ENCODE measurements at places on chromosomes 6 and 20.

- no peak for DNase-seq
Observed at GRCh38 chr6:166488076-166488685, 98.3 kb downstream of the RAMACL start.

DNA sequence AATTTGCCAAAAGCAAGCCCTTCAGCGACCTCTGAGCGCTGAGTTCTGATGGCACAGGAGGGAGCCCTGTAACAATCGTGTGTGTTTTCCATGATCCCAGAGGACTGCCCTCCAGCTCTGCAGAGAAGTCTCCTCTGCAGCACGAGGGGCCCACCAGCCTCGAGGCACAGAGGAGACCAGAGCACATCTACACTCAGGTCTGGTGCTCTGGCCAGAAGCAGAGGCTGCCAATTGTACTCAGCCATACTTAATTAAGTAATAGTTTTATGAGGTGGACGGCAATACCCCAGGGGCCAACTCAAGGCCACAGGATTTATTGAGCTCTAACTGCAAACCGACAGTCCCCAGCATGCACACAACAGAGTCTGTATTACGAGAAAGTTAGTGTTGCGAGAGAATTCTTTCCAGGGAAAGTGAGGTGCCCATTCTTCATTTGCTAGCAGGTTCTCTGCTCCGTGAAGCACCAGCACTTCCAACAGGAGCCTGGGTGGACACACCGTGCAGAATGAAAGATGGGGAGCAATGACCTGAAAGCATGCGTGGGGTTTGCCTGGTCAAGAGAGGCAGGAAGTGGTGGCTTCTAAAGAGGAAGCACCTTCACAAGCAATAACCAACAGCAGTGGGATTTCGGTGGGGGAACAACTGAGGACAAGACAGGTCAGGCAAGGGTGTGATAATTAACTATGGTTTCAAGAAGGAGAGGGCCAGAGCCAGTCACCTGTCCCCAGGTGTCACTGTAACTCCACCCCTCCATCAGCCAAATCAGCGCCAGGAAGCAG lies 92.8 kb upstream of the FOXC1 start:
- DNase-seq = no peak

- no peak for DNase-seq
Observed at GRCh38 chr6:3759646-3760232, 8.2 kb upstream of the PXDC1 start.

GRCh38 chr20:46970937-46971630 lies 76.4 kb downstream of the EYA2 start:
- no peak for DNase-seq

GRCh38 chr6:71584712-71585436 lies 296.3 kb downstream of the OGFRL1 start:
- peak; percentile 79 for DNase-seq

- no peak for DNase-seq
Observed at GRCh38 chr6:96610019-96610418, 47.1 kb downstream of the FHL5 start.

DNA sequence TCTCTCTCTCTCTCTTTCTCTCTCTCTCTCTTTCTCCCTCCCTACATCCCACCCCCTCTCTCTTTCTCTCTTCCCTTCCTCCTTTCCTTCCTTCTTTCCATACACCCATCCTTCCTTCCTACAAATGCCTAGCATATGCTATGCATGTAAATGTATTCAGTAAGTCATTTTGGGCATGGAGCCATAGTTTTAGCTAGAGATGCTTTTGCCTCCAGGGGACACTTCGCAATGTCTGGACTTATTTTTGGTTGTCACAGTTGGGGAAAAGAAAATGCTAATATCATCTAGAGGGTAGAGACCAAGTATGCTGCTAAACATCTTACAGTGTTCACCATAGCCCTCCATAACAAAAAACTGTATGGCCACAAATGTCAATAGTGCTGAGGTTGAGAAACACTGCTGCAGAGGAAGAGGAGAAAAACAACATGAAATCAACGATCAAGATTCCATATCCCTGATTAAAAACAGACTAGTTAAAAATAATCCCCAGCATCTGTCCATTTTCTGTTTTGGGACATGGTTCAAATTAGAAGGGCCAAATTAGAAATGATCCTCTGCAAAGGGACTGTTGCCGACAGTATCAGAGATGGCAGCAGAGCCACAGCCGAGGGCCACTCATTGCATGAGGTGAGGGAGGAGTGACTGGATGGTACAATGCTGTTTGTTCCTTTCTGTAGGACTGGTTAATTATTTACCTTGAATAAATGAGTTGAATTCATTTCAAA lies 152.7 kb downstream of the SH3BGRL2 start:
- no peak for DNase-seq

DNA sequence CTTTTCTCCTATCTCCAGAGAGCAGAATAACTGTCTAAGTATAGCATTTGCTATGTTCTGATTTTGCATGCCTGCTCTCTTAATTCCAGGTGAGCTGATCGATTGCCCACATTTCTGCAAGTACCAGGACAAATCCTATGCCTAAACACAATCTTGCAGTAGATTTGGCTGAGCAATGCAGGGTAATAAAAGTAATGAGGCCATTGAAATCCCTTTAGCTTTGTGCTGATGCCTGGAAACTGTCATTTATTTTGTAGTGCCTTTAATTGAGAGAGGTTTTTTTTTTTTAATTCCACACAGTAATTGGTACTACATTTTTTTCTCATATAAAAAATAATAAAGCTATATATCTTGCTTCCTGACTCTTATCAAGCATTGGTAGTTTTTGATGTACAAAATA lies 252.3 kb downstream of the NKAIN2 start:
- no peak for DNase-seq

DNA sequence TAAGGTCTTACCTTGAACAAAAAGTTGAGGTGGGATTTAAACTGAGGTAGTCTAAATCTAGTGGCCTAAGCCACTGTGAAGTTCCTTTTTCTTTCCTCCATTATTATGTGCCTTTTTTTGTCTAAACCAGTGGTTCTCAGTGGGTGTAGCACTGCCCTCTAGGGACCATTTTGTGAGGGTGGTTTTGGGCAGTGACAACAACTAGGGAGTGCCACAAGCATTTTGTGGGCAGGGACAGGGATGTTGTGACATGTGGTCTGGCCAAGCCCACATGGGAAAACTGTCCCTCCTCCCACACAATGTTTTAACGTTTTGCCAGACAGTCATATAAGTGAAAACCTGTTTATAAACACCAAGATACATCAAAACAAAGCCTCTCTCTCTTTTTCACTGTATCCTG lies 899.4 kb upstream of the FLRT3 start:
- no peak for DNase-seq

- DNase-seq = no peak
Observed at GRCh38 chr6:158457616-158458278, 102.1 kb upstream of the TMEM181 start.

- no peak for DNase-seq
Observed at GRCh38 chr6:72022830-72023229, 136.5 kb downstream of the RIMS1 start.

- no peak for DNase-seq
Observed at GRCh38 chr6:8166156-8166555, 63.8 kb upstream of the EEF1E1 start.

GRCh38 chr20:40431611-40432010 lies 257.4 kb downstream of the MAFB start:
- DNase-seq = no peak

GRCh38 chr20:61645732-61646131 lies 393.7 kb downstream of the CDH4 start:
- DNase-seq = no peak

DNA sequence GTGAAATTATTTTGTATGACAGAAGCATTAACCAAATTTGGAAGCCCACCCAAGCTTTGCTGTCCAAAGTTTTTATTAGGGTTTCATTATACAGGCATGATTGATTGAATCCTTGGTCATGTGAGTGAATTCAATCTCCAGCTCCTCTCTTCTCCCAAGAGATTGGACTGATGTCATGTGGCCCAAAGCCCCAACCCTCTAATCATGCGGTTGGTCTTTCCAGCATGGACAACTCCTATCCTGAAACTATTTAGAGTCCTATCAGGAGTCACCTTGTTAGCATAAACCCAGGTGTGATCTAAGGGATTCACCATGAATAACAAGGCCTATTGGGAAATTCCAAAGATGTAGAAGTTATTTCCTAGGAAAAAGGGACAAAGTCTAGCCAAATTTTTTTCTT lies 10.6 kb downstream of the POLR3F start:
- DNase-seq = no peak

- no peak for DNase-seq
Observed at GRCh38 chr20:6421321-6422248, 298.8 kb upstream of the FERMT1 start.

DNA sequence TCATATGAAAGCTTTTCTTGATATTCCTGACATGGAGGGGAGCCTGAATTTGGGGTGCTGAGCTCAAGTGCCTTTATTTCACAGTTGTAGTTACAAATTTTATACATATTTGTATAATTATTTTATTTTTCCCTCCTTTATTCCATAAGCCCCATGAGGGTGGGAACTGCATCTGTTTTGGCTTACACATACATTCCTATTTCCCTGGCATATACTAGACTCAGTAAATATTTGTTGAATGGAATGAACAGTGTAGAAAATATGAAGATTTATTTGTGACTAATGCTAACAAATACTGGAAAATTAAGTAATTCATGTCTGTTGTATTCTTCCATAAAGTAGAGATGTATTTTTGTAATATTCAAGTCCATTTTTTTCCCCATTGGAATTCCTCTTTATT lies 127.1 kb downstream of the MYO6 start:
- no peak for DNase-seq

GRCh38 chr6:157107571-157107914 lies 215.8 kb downstream of the TMEM242 start:
- DNase-seq = no peak

- no peak for DNase-seq
Observed at GRCh38 chr6:12963567-12963966, 247.0 kb downstream of the PHACTR1 start.

DNA sequence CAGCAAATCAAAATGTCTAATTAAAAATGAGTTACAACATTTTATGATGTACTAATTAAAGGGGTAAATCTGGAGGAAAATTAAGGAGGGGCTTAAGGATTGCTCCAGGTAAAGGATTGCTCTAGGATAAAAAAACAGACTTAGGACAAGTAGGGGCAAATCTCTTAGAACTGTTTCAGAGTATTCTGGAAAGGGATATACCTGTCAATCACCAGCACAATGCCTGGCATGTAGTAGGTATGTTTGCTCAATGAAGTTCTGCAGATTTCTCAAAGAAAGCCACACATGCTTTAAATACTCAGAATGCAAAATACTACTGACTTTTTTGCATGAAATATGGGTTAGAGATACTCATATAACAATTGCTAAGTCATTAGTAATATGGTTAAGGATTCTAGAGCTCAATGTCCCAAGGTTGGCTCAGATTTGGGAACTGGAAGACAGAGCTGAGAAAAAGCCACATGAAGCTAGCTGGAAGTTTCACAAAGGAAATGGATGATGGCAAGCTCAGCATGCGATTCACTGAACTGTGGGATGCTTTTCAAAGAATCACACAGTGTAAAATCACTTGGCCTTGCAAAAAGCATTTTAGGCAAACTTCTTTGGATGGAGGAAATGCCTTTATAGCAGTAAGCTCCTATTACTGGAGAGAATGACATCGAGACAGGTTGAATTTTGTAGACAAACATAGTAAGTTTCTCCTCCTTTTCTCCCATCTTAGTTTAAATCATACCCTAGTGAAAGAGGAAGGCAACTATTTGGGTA lies 72.8 kb downstream of the MAP3K5 start:
- no peak for DNase-seq

- DNase-seq = no peak
Observed at GRCh38 chr6:74199215-74199915, 503.4 kb downstream of the CD109 start.

DNA sequence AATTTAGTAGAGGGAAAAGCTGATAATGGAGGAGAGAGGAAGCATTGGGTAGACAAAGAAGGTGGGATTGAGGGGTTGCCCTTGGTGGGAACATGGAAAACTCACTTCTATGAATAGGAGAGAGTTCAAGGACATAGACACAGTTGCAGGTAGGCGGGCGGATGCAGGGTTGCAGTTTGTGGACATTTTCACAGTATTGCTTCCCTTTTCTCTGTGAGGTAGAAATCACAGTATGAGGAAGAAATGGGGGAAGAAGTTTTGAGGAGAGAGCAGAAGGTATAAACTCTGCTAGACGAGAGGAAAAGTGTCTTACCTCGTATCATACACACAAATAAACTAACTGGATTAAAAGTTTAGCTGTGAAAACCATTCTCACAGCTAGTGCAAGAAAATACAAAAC lies 200.7 kb upstream of the ECI2 start:
- DNase-seq = no peak

- DNase-seq = no peak
Observed at GRCh38 chr6:155311086-155311485, 3.2 kb downstream of the TFB1M start.

DNA sequence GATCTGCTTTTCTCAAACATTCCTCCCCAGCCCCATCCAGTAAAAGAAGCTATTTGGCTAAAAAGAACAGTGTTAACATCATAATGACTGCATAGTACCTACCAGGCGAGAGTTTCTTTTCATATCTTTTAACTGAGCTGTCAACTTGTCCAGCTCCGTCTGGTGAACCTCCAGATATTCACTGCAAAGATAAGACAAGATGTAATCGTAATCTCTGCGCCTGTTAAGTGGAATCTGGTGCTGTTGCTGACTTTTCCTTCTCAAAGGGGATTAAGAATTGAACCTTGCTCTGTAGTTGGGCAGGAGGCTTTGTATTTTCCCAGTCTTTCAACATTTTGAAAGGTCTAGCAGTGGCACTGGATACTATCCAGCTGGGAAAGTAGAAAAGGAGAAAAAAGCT lies 63.0 kb downstream of the RIPOR2 start:
- DNase-seq = no peak

Measured in posterior cingulate gyrus (tissue), 11 donors.